ENCODE measurements at places on chromosomes 1 and 21.

- no peak for DNase-seq
Measured at GRCh38 chr1:156592910-156593660, 1.5 kb downstream of the NAXE start.

DNA sequence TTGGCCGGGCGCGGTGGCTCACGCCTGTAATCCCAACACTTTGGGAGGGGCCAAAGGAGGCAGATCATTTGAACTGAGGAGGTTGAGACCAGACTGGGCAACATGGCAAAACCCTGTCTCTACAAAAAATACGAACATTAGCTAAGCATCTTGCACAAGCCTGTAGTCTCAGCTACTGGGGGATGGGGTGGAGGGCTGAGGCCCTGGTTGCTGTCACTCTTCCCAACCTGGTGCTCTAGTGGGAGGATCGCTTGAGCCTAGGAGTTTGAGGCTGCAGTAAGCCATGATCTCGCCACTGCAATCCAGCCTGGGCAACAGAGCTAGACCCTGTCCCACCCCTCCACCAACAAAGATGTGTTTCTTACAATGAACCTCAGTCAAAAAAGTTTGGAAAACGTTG, 2.8 kb downstream of the PHGDH start:
- DNase-seq = no peak

DNA sequence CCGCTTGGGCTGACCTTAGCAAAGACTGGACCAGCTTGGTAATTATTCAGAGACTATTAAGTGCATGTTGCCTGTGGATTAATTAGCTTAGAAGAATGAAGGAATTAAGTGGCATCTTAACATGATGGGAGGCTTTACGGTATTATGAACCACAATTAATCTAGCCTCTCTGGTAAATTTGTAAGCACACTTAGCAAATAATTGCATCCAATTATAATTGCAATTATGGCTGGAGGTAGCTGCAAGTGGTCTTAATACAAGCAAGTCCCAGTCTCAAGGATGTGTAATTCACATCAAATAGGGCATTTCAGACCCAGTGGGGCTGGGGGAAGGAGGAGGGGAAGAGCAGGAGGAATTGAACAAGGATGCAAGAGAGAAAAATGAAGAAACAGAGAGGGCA, 151.6 kb downstream of the CNIH3 start:
- DNase-seq = no peak

DNA sequence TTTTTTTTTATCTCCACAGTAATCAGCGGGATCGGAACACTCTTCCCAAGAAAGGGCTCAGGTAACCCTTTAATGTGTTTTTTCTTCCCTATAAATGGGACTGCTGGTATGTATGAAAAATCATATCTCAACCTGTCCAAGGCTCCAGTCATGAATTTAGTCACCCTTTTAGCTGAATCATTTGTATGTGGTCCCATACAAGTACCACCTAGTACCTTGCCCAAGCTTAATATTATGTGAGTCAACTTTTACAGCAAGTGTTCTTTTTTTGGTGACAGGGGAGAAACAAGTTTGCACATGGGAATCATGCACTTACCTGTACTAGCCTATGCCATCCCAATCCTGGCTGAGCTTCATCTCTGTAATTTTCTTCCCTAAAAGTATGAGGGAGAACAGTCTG, 43.7 kb upstream of the IPO9 start:
- DNase-seq = no peak

- DNase-seq = no peak
Measured at GRCh38 chr1:244092964-244093638, 42.0 kb downstream of the ZBTB18 start.

Data from RWPE2 (cell line).